ENCODE measurements at places on chromosomes 13 and 19.

DNA sequence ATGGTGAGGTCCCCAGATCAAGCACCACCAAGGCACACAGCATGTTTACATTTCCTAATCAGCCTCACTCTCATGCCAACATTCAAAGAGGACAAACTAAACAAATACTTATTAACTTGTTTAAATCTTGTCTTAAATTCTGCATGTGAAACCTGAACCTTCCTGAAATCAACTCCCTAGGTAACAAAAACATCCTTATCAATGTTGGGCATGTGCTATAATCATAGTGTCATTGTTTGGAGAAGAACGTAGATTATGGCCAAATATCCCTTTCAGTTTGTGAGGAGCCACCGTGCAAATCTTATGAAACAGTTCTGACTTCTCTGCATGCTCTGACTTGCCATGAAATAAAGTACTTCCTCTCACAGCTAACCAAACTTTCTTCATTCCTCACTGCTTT is 123.8 kb downstream of the NDFIP2 start:
- DNase-seq = no peak

DNA sequence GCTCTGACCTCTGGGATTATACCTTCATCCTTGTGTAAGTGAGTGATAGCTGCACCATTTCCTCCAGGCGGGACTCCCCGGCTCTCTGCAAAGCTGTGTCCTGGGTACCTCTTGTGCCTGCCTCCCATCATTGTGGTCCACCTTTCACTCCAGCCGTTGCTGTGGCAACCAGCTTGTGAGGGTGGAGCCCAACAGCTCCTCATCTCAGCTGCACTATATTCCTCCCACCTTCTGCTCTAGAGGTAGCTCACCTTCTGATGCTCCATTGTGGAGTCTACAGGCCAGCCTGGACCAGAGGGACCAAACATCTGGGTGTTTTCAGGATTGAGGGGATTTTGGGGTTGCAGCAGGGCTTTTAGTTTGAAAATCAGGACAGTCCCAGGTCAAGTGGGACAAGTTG is 708.2 kb downstream of the UQCRFS1 start:
- DNase-seq = peak; percentile 66

DNA sequence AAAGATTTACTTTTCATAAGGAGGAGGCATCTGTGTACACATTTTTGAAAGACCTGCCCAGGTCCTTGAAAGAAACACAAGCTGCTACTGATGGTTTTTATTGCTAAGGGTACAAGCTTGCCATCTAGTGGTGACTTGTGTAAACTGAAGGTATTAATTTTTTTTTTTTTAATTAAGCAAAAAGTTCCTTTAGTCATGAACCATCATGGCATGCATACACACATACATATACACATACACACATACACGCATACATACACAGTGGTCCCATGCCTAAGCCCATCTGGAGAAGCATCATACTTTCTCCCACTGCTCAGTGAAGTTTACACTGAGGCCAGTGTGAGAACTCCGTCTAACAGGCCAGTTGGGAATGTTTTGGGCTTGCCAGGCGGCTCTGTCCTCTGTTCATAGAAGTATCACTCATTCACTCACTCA is 312.5 kb downstream of the DCLK1 start:
- peak; percentile 3 for DNase-seq

- no peak for DNase-seq
Measured at GRCh38 chr19:45887200-45887710, 1.3 kb upstream of the IRF2BP1 start.

DNA sequence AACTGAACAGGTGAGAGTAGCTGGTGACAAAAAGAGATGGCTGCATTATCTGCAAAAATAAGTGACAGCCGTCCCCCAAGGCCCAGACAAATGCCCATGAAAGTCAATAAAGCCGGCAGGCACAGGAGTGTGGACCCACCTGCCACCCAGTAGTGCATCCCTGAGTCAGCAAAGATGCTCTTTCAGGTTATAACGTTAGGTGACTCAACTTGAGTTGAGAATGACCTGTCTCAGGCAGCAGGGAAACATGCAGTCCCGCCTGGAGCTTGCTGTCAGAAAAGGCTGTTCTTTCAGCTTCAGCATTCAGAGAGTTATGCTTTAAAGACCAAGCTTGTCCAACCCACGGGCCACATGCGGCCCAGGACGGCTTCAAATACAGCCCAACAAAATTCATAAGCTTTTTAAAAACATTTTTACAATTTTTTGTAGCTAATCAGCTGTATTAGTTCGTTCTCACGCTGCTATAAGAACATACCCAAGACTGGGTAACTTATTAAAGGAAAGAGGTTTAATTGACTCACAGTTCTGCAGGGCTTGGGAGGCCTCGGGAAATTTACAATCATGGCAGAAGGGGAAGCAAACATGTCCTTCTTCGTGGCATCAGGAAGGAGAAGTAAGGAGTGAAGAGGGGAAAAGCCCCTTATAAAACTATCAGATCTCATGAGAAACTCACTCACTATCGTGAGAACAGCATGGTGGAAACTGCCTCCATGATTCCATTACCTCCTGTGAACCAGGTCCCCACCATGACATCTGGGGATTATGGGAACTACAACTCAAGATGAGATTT is 110.4 kb downstream of the RAB20 start:
- no peak for DNase-seq

GRCh38 chr19:10604460-10604980 is 17.4 kb upstream of the AP1M2 start:
- no peak for DNase-seq

GRCh38 chr19:55947532-55947931 is at the start of gene NLRP8:
NLRP8 (plus strand) TSS chr19:55947832.
- no peak for DNase-seq

GRCh38 chr13:71624653-71625600 is 242.1 kb downstream of the DACH1 start:
- DNase-seq = no peak

DNA sequence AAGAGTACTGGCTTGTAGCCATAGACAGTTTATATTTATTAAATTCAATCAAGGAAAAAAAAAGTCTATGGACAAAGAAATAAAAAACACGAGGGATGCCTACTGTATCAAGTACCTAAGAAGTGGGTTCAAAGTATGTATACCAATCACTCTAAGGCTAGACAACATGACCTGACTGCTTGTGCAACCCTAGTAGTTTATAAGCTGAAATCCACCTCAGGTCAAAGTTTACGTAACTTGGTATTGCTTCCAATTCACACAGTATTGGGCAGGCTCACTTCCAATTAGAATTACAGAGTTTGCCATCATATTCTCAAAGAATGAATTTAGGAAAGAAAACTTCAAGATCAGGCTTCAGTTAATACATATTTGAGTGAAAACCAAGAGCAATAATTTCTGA is 657.8 kb downstream of the DACH1 start:
- no peak for DNase-seq

Measured in RPMI8226 (cell line).